ENCODE measurements at places on chromosomes 7 and 10.

GRCh38 chr10:100878291-100878910 lies 34.4 kb upstream of the SLF2 start:
- DNase-seq: no peak

DNA sequence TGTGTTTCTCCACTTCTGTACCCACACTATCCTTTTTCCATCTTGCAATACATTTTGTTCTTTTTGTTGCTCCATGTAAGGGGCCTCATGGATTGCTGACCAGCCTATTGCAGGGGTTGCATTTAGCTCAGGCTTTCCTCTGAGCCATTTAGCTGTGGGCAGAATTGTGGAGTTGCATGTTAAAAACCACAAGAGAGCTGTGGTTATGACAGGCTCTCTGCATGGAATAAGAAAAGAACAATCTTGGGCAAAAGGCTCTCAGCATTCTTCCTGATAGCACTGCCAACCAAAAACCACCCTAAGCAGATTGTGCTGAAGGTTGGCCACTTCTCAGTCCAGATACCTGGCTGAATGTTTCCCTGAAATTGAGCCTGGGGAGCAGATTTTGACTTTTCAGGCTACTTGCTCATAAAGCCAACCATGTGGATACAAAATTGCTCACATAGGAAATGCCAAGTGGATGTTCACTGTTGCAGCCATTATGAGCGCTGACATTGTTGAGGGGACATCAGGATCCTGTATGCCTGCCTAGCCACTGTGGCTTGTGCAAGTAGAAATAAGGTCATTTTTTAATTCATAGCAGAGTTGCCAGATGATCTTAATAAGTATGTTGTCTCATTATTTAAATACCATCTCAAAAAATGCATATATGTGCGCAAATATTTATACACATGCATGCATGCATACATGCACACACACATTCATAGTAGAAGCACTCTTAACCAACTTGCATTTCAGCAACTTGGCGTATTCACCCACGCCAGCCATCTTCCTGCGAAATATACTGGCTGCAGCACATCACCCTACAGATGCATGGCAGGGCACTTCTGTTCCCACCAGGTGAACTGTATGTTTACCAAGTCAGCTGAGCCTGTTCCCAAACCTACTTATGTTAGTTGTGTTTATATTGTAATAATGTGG lies 695.4 kb downstream of the LRMDA start:
- DNase-seq: no peak

GRCh38 chr10:66239062-66239461 lies 686.8 kb upstream of the LRRTM3 start:
- DNase-seq: no peak

- no peak for DNase-seq
These were observed 9.0 kb downstream of the CUTC start for GRCh38 chr10:99740933-99741559.

DNA sequence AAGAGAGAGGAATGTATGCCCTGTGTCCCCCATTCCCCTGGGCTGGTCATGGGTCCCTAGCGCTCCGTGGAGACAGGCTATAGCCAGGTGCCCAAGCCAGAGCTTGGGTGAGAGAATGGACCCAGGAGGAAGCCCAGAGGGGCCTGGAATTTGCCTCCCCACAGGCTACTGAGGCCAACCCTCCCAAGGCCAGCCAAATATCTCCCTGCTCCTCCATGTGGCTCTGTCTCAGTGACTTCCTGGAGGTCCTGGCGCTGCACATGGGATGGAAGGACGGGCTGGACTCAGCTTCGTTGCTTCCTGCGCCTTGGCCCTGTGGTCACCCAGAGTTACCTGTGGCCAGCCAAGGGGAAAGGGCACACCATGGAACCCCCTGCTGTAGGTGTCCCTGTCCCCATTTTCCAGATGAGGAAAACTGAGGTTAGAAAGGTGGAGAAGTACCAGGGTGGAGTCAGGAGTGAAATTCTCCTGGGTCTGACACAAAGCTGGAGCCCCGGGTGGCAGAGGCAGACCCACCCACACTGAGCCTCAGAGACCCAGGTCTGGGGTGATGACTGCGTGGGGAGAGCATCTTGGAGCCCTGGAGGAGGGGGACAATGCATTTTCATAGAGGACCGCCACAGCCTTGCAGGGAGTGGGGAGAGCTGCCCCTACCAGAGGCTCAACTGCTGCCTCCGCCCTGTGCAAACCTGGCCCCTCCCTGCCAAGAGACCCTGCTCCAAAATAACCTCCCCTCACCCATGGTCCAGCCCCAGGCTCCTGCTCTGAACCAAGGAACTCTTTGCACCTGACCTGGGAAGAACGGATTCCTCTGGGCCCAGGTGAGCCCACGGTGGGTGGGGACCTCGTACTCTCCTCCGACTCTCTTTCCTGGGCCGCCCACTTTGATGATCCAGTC lies 42.6 kb downstream of the TMEM270 start:
- DNase-seq: no peak

DNA sequence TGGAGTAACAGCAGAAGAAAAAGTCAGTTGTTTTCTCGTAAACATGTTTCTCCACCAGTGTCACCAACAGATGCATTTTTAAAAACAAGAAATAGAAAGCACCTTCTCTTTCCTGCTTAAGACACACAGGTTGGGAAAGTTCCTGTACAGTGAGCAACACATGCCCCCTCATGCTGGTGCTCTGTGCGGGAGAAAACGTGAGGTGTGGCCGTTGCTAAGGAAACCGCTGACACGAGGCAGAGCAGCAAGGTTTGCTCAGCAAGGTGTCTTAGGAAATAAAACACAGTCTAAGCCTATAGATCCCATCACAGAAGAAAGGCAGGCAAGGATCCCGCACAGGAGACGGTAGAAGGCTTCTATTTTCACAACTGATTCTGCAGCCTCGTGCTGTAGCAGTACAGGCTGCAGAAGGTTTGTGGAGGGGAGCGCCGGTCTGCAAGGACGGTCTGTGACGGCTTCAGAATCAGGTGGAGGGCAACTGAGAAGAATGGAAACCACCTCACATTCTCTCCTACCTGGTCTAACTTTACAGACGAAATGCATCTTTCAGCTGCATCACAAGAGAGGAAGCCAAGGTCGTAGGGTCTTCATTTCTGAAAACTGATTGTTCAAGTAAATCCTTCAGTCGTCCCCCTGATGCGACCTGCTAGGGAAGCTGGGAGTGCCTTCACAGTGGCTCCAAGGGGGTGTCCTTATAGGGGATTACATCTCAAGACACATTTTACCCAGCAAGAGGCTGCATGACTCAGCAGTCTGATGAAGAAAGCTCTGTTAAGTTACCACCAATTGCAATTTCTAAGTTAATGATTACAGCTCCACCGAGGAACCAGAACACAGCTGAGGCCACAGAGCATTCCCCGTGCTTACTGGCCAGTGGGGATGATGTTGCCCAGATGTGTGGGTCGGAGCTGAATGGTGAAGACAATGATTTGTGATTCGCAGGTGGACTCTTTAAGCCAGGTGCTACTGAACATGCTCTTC lies 150.7 kb upstream of the KLF14 start:
- no peak for DNase-seq

DNA sequence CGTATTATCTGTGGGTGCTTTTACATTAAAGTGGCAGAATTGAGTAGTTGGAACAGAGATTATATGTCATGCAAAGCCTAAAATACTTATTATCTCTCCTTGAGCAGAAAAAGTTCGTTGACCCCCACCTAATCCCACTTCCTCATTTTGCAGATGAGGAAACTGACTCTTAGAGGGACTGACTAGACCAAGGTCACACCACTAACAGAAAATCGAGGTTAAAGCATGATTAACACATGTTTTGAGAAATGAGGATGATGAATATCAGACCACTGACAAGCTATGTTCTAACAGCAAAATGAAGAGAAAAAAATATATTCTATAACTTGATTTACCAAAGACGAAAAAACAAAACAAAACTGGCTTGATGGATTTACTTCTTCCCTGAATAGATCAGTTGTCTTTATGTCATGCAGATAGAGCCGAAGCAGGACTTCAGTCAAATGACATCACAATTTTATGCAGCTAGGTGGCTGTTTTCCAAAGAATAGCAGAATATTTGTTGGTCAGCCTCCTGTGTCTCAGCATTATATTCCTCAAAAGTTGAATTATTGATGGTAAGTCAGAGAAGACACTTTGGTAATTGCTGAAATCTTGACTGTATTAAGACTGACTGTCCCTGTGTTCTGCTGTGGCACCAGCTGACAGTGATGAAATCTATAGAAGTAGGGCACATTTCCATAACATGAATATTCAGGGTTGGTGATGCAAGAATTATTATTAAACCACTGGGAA lies 24.2 kb upstream of the SMIM30 start:
- no peak for DNase-seq

DNA sequence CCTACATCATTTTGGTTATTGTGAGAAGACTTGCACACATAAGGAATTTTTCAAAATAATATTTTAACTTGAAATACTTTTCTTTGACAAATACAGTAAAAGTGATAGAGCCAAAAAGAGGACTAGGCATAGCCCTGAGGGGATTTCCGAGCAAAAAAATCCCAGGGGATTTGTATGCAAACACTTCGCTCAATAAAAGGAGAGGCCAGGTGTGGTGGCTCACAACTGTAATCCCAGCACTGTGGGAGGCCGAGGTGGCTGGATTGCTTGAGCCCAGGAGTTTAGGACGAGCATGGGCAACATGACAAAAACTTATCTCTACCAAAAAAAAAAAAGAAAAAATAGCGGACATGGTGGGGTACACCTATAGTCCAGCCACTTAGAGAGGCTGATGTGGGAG lies 193.0 kb downstream of the PCDH15 start:
- DNase-seq: no peak

Data from activated CD4-positive, alpha-beta T cell treated with anti-CD3 and anti-CD28 coated beads for 4 hours (primary cell).